ENCODE measurements at places on chromosomes 7 and 10.

DNA sequence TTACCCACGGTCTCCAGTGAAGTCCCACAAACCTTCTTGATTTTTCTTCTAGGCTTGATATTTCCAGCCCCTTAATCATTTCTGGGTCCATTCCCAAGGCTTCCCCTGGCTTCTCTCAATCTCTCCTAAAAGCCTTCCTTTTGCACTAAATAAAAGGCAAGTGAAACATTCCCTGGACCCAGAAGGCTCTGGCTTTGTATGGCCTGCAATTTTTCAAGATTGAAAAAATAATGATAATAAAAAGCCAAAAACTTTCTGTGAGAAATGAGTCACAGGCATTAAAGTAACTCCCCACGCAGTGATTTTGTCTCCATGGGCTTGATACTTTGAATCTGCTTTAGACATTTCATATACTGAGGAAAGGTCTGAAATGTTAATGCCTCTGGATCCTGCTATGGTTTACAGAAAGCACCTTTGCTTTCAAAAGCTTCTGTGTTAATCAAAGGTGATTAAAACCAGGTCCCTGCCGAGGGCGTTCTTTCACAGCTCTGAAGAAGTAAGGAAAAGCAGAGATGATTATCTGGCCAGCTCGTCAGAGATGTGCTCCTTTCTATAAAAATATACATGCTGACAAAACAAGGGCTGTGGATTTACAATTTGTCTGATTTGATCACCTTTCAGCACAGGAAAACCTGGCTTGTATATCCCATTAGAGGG is 118.9 kb upstream of the TMEM72 start:
- DNase-seq: no peak

DNA sequence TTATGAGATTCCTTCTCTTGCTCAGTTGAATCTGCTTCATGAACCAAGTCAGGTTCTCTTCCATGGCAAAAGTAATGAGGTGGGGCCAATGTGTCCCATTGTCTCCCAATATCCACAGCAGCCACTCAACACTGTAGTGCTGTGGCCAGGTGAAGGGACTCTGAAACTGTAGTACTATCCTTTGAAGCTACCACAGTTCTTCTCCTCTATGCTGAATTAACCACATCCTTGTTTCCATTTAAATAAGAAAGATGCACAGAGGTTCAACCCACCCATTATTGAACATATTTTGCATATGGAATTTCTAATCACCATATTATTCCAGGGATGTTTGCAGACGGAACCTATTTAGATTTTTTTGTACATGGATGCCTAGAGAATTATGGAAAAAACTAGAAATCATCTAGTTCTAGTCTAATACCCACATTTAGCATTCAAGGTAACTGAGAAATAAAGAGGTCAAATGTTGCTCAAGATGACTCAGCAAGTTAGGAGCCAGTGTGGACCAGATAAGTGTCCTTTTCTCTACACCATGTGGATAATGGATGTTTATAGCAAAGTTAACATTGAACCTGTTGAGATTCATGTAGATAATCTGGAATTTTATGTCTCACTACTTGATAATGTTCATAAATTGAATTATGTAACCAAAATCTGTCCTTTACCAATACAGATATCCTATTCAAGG is 64.5 kb downstream of the LRRTM3 start:
- DNase-seq: no peak

DNA sequence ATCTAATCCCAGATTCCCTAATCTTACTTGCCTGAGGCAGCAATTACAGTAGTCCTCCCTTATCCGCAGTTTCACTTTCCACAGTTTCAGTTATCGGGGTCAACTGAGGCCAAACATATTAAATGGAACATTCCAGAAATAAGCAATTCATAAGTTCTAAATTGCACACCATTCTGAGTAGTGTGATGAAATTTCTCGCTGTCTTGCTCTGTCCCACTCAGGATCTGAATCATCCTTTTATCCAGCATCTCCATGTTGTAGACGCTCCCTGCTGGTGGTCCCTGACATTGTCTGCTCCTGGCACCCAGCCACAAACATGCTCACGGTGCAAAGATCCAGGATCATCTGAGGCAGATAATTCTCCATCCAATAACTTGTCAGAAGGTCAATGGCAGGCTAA is 128.7 kb upstream of the CXCL12 start:
- DNase-seq: no peak

- no peak for DNase-seq
These were observed 175.2 kb downstream of the CTTNBP2 start for GRCh38 chr7:117698018-117698417.

- DNase-seq: no peak
These were observed 24.7 kb downstream of the AUTS2 start for GRCh38 chr7:69622960-69623359.

- DNase-seq: no peak
These were observed 718 bp upstream of the BPGM start for GRCh38 chr7:134645935-134646334.

DNA sequence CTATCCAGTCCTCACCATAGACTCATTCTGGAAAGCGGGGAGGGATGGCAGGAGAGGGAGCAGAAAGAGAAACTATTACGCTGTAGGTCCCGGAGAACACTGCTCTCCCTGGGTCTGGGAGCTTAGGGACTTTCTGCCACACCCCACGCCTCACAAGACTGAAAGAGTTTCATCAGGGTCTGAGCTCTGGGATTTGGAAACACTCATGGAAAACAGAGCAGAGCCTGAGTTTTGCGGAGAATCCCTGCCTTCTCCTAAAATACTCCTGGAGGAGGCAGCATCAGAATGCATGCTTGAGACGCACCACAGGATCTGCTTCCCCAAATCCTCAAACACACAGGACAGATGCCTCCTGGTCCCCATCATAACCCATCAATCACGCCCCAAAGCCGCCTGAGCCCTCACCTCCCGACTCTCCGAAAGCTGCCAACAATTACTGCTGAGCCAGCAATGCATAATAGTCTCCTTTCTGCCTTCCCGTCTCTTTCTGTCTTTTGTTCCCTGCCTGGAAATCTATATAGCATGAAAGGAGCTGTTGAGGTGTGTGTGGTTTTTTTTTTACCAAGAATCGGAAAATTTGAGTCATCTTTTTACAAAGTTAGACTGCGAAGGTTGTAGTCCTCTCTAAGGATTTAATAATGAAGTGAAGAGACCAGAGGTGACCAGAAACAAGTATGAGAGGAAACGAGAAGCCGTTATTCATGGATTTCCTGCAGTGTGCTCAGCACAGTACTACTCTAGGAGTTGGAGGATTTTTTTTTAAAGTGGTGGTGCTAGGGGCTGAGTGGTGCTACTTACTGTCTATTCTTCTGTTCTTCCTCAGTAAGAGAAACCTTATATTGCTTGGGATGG is 37.7 kb downstream of the ASB13 start:
- peak; percentile 23 for DNase-seq

DNA sequence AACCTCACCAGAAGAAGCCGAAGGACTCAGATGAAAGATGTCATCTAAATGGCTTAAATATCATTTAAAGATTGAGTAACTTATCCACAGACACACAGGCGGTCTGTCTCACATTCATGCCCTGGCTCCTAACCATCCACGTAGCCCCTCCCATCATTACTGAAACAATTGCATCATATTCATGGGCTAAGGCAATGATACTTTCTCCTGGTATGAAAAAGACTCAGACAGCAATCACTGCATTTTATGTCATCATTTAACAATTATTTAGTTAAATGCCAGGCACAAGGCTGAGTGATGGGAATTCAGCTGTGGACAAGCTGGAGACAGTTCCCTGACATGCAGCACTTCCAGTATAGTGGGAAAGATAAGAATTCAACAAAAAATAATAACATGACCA is 11.2 kb upstream of the TECTB start:
- DNase-seq: no peak

GRCh38 chr10:30531751-30532530 is 97.6 kb downstream of the LYZL2 start:
- DNase-seq: no peak

- DNase-seq: no peak
These were observed 54.8 kb downstream of the DGKI start for GRCh38 chr7:137791930-137792329.

DNA sequence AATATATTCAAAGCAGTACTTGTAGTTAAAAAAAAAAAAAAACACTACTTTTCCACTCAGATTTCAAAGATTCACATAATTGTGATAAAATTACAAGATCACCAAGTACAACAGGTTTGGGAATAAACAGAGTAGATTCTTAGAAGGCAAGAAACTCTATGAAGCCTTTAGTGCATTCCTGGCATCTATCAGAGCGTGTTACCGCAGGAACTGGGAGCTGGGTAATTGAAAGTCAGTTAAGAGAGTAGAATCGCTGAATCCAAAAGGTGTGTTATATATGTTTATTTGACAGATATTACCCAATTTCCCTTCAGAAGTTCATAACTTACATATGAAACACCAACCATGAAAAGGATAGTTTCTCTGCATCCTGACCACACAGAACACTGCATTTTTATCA is 159.2 kb upstream of the PLXNA4 start:
- no peak for DNase-seq

GRCh38 chr7:88216276-88216675 is 3.6 kb downstream of the SRI start:
- DNase-seq: no peak

- no peak for DNase-seq
These were observed 81.4 kb upstream of the SHH start for GRCh38 chr7:155893664-155894063.

DNA sequence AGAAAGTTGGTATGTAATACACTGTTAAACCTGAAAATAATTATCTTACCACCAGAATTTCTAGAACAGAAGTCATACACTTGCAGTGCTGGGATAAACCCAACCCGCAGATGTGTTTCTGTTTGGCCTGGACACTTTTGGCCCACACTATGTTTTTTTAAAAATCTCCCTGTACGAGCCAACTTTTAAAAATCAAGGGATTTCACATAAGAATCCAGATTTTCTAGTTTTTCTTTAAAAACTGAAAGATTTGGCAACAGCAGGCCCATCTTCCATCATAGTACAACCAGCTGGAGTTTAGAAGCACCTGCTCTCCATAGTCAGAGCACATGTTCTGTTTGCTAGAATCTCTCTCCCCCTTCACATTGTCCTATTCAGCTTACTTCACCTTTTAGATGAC is 74.0 kb downstream of the TLL2 start:
- no peak for DNase-seq

GRCh38 chr7:123191132-123191531 is 8.6 kb downstream of the SLC13A1 start:
- DNase-seq: no peak

DNA sequence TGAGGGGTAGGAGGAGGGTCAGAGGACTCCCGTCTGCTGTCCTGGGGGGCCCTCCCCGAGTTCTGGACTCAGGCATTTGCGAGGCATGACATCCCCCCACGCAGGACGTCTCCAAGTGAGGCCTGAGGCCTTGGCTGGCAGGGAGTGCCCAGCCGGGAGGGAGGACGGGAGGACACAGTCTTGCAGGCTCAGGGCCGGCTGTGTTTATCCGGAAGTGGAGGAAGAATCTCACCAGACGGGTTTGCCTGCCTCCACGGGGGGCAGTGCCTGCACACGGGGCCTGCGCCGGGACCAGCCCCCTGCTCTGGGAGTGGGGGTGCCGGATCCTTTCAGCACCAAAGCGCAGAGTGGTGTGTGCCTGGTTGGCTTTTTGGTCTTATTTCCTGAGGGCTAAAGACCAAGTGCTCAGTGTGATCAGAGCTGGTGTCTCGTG is 10.9 kb downstream of the PWWP2B start:
- DNase-seq: no peak

- no peak for DNase-seq
These were observed 22.0 kb upstream of the EEPD1 start for GRCh38 chr7:36131026-36131425.

GRCh38 chr10:79399223-79399831 is 46.1 kb downstream of the ZCCHC24 start:
- no peak for DNase-seq

DNA sequence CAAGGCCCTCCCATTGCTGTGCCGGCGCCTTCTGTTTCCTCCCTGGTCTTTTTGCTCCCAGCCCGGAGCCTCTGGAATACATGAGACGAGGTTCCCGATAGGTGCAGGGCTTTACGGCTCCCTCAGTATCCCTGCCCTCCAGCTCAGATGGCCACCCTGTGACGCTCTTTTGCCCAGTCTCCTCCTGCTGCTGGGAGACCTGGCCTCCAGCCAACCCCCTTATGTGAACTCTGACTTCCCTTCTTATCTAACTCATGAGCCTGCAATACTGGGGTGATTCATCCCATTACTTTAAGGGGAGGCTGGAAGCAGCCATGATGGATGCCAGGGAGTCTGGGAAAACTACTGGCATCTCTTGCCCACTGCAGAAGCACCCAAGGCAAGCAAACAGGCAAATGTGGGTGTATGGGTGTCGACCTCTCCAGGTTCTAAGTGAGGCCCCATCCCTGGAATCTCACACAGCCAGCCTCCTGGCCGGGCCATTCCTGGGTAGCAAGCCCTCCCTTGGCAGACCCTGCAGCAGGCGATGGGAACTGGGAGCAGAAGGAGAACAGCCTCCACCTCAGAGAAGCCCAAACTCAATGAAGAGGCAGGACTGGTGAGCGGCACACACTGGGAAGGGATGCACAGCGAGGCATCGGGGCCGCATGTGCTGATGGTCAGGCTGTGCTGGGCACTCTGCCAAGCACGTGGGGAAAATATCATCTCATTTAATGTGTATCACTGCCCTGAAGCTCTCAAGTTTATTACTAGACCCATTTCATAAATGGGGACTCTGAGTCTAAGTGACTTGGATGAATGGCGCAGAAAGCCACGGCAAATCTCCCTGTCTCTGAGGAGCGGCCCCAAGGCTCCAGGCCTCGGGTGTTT is 97.5 kb downstream of the FAM53B start:
- DNase-seq: no peak

GRCh38 chr10:73232887-73233286 is 14.2 kb downstream of the DNAJC9 start:
- no peak for DNase-seq

DNA sequence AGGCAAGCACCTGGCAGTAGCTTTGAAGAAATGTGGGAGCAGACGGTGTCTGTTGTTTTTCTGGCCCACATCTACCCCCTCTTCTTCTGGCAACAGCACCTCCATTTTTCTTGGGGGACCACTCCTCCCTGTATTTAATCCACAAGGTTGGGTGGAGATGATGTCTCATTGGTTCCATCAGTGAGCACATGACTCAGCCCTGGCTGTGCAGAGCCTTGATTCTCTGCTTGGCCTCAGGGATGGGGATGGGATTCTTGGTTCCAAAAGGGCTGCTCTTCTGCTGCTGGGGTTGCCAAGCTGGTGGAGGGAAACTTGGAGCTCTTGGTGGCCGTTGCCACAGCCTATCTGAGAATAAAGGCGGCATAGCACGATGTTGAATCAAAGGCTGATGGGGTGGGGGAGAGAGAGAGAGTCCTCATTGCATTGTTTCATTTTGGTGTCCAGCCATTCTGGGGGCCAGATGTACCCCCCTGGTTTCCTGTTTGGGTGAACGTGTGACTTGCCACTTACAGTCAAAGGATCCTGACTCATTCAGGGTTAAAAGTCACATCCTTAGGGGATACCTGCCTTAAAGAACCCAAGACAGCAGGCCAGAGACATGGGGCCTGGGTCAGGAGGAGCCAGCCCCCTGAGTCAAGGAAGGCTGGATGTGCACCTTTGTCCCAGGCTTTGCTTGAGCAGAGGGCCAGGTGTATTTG is 25.9 kb downstream of the GRK5 start:
- no peak for DNase-seq

GRCh38 chr10:132893090-132893489 is 49.3 kb downstream of the CFAP46 start:
- no peak for DNase-seq

GRCh38 chr7:23238983-23239652 is 7.5 kb upstream of the GPNMB start:
- DNase-seq: no peak

Data from germinal center (tissue), 1 donor.